Activated T-helper 2 cell treated with anti-CD3 and anti-CD28 coated beads, Interferon-gamma antibody, Interleukin-2, Interleukin-4, amounts not matched to agents 10 μg/mL and 5 μg/mL and 100 μg/mL, durations not matched to agents 14 hours and 24 hours and 36 hours (primary cell): ENCODE measurements at places on chromosomes 11 and 22. TPM values are rescaled to one million over a fixed set of nuclear protein-coding genes. Genes with fewer than 3 reads are reported as not detected.

The KDM4E gene
- total RNA-seq, result not detected in 2 replicates

The UCP2 gene
- 429 and 437 TPM in 2 replicates for total RNA-seq

The MPPED2 gene
- not detected in 2 replicates for total RNA-seq

The FAM83F gene
- 0.07 and 0.11 TPM in 2 replicates for total RNA-seq

The SPCS2 gene
- total RNA-seq, result 169 and 173 TPM in 2 replicates

The MMP8 gene
- not detected in 2 replicates for total RNA-seq

The CCDC188 gene
- total RNA-seq, result 0.11 TPM in 1 of 2 replicates, not detected in the other

The KCNA4 gene
- not detected in 2 replicates for total RNA-seq

The PHETA2 gene
- total RNA-seq, result 5.6 and 5.7 TPM in 2 replicates

The YDJC gene
- 44.3 and 49.6 TPM in 2 replicates for total RNA-seq

The OR52D1 gene
- not detected in 2 replicates for total RNA-seq

The PNPLA5 gene
- total RNA-seq, result not detected in 2 replicates

The SLC5A12 gene
- not detected in 2 replicates for total RNA-seq

The AGBL2 gene
- 3.6 and 5.1 TPM in 2 replicates for total RNA-seq

The NTM gene
- total RNA-seq, result not detected in 2 replicates

The ST3GAL4 gene
- 12.4 and 14.4 TPM in 2 replicates for total RNA-seq

The DMC1 gene
- total RNA-seq, result 10.8 and 13.6 TPM in 2 replicates

The CDKN1C gene
- 1.7 TPM in 2 replicates for total RNA-seq

The OR4C16 gene
- total RNA-seq, result not detected in 2 replicates

The ROBO4 gene
- not detected in 2 replicates for total RNA-seq

The TMEM151A gene
- not detected in 2 replicates for total RNA-seq

The CBX6 gene
- total RNA-seq, result 117 and 120 TPM in 2 replicates

The CALCA gene
- not detected in 2 replicates for total RNA-seq

The ANO9 gene
- 35.4 and 36.9 TPM in 2 replicates for total RNA-seq

The PANX2 gene
- 2.4 and 2.8 TPM in 2 replicates for total RNA-seq
